ENCODE measurements at places on chromosomes 7 and 10.

GRCh38 chr10:106793617-106794016 lies 370.9 kb downstream of the SORCS1 start:
- DNase-seq: no peak

DNA sequence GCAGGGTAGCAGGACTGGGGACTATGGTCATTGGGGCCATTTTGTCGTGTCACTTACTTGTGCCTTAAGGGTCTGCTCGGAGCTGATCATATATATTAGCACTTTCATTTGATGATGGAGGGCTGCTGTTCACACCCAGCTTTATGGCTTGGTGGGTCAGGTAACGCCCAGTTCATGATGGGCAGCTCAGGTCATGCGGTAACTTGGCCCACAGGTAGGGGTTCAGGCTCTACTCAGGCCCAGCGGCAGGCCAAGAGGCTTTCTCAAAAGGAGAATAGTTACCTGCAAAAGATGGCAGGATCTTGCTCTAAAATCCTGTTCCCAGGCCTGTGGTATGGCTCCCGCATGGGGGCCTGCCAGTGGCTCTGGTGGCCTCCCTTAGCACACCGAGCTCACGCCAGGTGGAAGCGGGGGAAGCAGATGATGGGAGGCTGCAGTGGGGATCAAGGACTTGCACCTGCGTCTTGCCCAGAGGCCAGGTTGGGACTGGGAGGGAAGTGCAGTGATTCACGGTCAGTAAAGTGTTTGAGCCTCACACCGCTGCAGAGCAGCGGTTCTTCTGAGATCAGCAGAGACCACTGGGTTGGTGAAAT lies 109.5 kb downstream of the ADCY1 start:
- no peak for DNase-seq

DNA sequence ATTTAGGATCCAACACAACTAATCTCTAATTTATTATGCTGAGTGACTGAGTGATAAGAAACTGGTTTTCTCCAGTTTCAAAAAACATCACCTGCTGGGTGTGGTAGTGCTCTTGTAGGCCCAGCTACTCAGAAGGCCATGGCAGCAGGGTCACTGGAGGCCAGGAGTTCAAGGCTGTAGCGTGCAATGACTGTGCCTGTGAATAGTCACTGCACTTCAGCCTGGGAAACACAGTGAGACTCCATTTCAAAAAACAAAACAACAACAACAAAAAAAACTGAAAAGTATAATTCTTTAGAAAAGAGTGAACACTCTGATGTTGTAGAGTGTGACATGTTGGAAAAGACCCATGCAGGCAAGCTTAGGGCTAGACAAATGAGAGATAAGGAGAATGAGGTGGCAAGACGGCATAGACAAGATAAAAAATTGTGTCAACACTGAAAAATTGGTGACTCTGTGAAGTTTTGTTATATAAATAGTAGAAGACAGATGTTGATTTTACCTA lies 150.1 kb upstream of the GPR22 start:
- DNase-seq: no peak

GRCh38 chr10:103836861-103837260 lies 18.5 kb downstream of the SH3PXD2A start:
- no peak for DNase-seq

GRCh38 chr10:91378061-91378460 lies 32.1 kb upstream of the HECTD2 start:
- DNase-seq: no peak

GRCh38 chr10:129761981-129762956 lies 201.8 kb downstream of the EBF3 start:
- no peak for DNase-seq

- DNase-seq: no peak
Measured at GRCh38 chr7:79298145-79298760, 155.2 kb downstream of the MAGI2 start.

DNA sequence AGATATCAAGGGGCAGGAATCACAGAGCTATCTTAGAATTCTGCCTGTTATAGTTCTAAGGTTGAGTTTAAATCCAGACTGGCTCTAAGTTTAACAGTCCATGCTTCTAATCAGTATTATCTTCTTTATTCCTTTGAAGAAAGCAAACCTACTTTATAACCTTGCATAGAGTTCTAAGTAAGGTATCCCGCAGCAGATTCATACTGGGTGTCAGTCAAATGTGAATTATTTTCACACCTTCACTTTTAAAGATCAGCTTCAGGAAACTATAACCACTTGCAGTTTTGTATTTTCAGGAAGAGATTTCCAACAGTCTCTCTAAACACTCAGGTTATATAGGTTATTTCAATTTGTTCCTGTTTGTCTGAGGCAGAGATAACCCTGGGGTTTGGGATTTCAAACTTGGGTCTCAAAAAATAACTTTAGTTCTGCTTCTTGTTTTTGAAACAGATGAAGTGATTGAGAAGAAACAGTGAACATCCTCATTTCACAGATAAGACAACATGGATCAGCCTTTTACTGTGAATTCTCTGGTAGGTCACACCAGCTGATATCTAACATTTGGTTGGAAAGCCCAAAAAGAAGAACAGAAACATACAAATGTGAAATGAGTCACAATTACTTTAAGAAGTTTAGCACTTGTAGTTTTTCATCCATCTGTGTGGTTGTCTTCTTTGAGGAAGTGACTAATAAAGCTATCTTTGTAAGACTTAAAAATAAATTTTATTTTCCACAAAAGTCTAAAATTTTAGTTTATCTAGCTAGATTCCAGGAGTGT lies 21.4 kb downstream of the STAMBPL1 start:
- DNase-seq: no peak

GRCh38 chr7:99129001-99129400 lies 14.9 kb downstream of the SMURF1 start:
- no peak for DNase-seq

DNA sequence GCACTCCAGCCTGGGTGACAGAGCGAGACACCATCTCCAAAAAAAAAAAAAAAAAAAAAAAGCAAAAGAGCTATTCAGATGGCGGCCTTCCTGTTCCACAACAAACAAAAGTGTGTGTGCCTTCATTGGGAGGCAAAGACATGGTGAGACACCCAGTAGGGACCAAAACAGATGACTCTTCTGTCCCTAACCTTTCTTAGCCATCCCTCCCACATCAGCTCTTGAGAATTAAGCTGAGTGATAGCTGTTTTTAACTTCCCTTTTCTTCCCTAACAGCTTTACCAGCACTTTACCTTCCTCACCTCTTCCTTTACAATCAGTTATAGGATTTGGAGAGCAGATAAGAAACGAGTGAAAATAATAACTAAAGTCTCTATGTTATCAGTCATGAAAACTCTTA lies 48.2 kb downstream of the ARMH3 start:
- DNase-seq: no peak

GRCh38 chr7:139737221-139738100 lies 40.3 kb downstream of the HIPK2 start:
- no peak for DNase-seq

DNA sequence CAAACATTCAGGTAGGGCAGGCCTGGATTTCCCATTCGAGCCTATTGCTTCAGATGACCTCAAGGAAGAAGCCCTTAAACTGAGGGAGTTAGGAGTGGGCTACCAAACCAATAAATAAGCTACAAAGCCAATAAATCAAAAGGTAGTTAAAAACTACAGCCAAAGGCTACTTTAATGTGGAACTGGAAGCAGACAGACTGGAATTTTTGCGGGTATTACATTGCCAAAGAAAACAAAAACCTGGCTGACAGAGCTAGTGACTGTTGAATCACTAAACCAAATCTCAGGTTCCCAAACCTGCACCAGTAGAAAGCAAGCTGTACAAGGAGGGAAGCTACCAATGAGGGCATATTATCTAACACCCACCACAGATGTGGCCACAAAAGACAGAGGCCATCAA lies 315.6 kb downstream of the GRM8 start:
- no peak for DNase-seq

DNA sequence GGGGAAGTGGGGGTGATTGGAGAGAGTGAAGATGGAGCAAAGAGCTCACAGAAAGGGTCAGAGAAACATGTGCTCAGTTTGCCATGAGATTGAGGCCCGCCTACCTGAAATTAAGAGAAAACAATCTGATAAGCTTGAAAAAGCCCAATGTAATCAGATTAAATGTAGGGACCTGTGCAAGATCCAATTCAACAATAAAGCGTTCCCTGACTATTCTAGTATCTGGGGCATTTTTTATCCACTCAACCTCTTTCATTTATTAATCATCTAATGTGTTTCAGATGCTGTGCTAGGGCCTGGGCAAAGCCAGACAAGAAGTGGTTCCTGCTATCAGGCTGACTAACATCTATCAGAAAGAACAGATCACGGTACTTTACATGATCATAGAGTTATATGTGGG lies 238.4 kb upstream of the MYO3A start:
- no peak for DNase-seq

- DNase-seq: no peak
Measured at GRCh38 chr7:128357217-128357613, 4.3 kb downstream of the PRRT4 start.

GRCh38 chr7:133705596-133705995 lies 421.5 kb upstream of the LRGUK start:
- no peak for DNase-seq
